Diencephalon (tissue), 1 donor: ENCODE measurements at places on chromosomes 5 and 9. TPM values are rescaled to one million over a fixed set of nuclear protein-coding genes. Genes with fewer than 3 reads are reported as not detected.

The KLF4 gene
- total RNA-seq = 4.8 TPM

The ORM2 gene
- not detected for total RNA-seq

The EEIG1 gene
- 6.9 TPM for total RNA-seq

The PRUNE2 gene
- total RNA-seq = 35.8 TPM

The KCNV2 gene
- not detected for total RNA-seq

The APC gene
- 410 TPM for total RNA-seq

The CTNND2 gene
- 99.7 TPM for total RNA-seq

The LCN12 gene
- total RNA-seq = 0.46 TPM

The ANXA2R gene
- total RNA-seq = 1.6 TPM

The CYSRT1 gene
- 0.92 TPM for total RNA-seq

The SLCO4C1 gene
- total RNA-seq = 0.92 TPM

The LCN9 gene
- total RNA-seq = not detected

The FAXDC2 gene
- total RNA-seq = 4.6 TPM

The TENT4A gene
- total RNA-seq = 22.6 TPM

The PCDHGB3 gene
- 9.2 TPM for total RNA-seq

The RNF224 gene
- total RNA-seq = not detected

The SLC22A5 gene
- 8.8 TPM for total RNA-seq

The SPINK4 gene
- total RNA-seq = not detected

The ABO gene
- under 0.01 TPM for total RNA-seq

The GLDC gene
- 26.3 TPM for total RNA-seq

The TAS2R1 gene
- not detected for total RNA-seq

The ECM2 gene
- total RNA-seq = 5.3 TPM

The SMIM15 gene
- total RNA-seq = 35.3 TPM

The ADAMTS13 gene
- total RNA-seq = 3.5 TPM

The ZFP2 gene
- 7.6 TPM for total RNA-seq

The TLE1 gene
- 60.2 TPM for total RNA-seq

The UGT3A1 gene
- not detected for total RNA-seq

The SPATA31A3 gene
- not detected for total RNA-seq

The ROPN1L gene
- 12.0 TPM for total RNA-seq

The LEAP2 gene
- total RNA-seq = 1.2 TPM

The ALDH1A1 gene
- 20.8 TPM for total RNA-seq

The BRIX1 gene
- total RNA-seq = 38.3 TPM

The GMCL2 gene
- total RNA-seq = not detected

The PCDHB12 gene
- total RNA-seq = 15.5 TPM

The LRSAM1 gene
- 32.3 TPM for total RNA-seq

The DOCK2 gene
- 8.1 TPM for total RNA-seq

The STXBP1 gene
- 119 TPM for total RNA-seq

The TNFSF8 gene
- total RNA-seq = 0.92 TPM

The CD14 gene
- total RNA-seq = 12.9 TPM

The FKTN gene
- total RNA-seq = 36.2 TPM

The HEMGN gene
- 4.2 TPM for total RNA-seq

The GARIN3 gene
- not detected for total RNA-seq

The TIMD4 gene
- 0.23 TPM for total RNA-seq

The ZMAT2 gene
- 42.9 TPM for total RNA-seq

The OSMR gene
- total RNA-seq = 2.8 TPM

The TBC1D2 gene
- 2.8 TPM for total RNA-seq

The TPRN gene
- total RNA-seq = 7.8 TPM

The CCDC152 gene
- 14.1 TPM for total RNA-seq

The ELL2 gene
- total RNA-seq = 10.8 TPM

The ZNF462 gene
- 89.7 TPM for total RNA-seq

The MCIDAS gene
- total RNA-seq = not detected
